Activated CD4-positive, alpha-beta T cell treated with anti-CD3 and anti-CD28 coated beads for 4 hours (primary cell): ENCODE measurements at places on chromosomes 3 and 15.

DNA sequence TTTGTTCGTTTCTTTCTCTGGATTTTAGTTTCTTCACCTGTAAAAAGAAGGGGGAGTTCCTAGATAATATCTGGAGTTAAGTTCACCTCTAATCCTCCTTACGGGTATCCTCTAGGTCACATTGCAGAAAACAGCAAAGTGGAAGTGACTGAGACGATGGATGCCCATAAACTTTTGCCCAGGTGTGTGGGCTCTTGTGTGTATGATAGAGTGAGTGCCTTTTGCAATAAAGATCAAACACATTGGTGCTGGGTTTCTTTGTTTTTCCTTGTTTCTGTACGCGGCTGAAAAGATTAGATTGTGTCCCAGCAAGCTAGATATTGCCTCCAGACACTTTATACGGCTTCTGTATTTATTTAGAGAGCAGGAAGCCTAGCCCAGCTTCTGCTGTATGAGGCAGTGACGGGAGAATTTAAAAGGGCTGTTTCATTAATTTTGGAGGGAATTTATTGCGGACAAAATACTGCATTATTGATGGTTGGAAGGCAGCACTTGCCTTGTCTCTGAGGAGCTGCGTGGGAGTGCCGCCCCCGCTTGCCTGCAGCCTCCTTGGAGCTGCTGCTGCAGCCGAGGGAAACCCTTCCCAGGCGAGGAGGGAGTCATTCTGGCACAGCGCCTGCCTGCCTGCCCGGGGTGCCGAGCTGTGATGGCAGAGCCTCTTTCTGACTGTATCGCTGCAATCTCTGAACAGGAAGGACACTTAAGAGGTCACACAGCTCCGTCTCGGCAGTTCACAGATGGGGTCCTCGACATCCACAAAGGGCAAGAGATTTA is 38.5 kb downstream of the PYDC2 start:
- no peak for DNase-seq

- DNase-seq = no peak
These were observed 23.9 kb upstream of the AP4E1 start for GRCh38 chr15:50884540-50884939.

DNA sequence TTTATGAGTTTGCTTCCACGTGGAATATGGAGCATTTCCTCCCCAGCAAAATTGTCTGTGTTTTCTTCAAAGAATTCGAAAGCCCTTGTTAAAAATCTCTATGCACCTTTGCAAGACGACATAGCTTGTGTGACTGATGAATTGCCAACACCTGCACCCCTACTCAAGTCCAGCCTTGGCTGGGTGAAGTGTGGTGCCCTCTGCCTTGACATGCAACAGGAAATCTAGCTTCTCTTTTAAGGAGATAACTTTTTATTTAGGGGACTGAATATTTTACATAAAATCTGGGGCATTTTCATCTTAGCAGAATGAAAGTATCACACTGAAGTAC is 647 bp downstream of the HMG20A start:
- DNase-seq = peak; percentile 3

DNA sequence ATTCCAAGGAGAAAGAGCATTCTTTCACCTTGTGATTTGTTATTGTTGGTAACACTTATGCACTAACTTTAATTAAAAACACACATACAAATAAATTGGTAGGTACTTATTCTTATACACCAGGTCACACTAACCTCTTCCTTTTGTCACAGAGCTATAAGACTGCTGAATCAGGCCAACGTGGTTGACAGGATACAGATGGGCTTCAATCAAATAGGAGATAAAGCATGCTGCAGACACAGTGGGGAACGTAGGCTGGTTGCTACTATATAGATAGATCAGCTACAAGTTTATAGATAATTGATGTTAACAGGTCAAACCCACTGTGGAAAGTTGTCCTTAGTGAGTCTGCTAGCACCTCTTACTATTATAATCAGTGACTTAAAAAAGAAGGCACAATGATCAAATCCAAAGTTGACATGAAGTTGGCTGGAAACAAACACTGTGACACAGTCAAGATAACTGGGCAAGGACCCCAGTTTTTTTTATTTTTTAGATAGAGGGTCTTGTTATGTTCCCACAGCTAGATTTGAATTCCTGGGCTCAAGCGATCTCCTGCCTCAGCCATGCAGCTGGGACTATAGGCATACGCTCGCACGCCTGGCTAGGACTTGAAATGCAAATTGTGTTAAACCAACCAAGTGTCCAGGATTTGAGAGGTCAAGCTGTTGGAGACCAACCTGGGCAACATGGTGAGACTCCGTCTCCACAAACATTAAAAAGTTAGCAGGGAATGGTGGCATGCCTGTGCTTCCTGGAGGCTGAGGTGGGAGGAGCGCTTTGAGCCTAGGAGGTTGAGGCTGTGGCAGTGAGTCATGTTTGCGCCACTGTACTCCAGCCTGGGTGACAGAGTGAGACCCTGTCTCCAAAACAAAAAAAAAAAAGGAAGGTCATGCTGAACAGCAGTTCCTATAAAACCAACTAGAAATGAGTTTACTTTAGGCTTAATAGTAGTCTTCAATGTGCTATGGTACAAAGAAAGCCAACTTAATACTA is 97.9 kb upstream of the MEX3B start:
- no peak for DNase-seq

DNA sequence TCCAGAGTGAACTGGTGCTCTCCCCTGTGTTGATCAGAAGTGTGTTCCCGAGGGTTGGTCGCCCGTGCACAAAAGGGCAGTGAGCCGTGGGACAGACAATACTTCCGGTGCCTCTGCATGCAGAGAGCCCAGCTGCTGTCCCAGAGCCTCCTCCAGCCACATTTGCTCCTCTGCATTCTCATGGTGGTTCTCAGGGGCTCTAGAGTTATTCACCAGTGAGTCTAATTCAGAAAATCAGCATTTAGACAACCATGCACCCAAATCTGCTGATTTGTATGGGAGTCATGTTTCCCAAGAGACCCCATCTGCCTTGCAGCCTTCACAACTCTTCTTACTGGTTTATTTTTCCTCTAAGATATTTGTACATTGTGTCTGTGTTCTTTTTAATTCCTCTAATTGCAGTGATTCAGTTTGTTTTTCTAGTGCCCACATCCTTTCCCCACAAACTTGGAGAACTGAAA is 107.0 kb upstream of the SPRED1 start:
- DNase-seq = no peak

- DNase-seq = no peak
These were observed 49.2 kb downstream of the OXSR1 start for GRCh38 chr3:38214560-38214959.

- no peak for DNase-seq
These were observed 79.8 kb upstream of the CSPG5 start for GRCh38 chr3:47658444-47658843.
